ENCODE measurements at places on chromosomes 6 and 20. TPM values are rescaled to one million over a fixed set of nuclear protein-coding genes. Genes with fewer than 3 reads are reported as not detected.

DNA sequence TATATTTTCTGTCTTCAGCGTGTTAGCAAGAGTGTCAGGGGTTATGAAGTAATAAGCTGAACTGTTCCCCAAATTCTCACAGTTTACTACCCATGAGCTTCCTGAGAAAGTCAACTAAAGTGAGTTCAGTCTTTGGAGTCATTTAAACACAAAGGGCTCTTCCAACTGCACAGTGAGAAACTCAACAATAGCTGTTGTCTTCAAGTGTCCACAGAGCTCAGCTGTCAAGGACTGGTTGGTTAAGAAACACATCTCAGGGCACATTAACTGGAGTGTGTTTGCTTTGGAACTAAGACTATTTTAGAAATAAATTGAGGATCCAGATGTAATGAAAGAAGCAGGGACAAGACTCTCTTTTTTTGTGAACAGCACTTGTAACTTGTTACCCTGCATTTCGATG lies 241.4 kb upstream of the SOX4 start:
- DNase-seq: no peak

DNA sequence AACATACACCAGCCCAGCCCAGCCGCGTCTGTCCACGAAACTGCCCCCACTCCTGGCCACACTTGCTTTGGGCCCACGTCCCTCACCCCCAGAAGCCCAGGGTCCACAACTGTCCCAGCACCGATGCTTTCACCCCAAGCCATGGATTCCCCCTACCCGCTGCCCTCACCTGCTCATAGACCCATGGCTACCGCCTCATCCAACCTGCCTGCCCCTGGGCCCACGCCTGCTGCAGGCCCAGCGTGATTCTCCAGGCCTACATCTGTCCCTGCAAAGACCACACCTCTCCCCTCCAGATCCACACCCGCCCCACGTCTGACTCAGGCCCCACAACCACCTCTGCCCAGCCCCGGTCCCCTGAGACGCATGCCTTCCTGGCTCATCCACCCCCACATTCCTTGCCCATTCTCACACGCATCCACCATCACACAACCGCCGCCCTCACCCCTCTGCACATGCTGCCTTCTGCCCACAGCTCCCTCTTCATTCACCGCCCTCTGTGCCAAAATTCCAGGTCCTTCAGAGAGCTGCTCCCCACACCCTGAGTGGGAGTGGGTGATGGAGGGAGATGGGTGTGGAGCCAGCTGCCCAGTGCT lies 86.7 kb downstream of the GRM4 start:
- DNase-seq: no peak

DNA sequence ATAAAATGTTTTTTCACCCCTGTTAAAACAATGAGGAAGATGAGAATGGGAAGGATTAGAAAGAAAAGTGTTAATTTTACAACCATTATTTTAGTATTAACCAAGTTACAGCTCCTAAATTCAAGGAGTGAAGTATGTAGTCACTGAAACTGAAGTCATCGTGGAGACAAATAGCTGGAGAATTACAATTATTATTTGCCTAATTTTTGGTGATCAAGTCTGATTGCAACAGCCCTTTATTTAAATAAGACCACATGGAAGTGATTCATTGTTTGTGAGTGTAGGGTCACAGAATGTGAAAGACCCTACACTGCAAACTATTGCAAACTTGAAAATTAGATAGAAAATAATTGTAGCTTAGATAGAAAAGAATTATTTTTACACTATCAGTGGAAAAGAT lies 292.4 kb downstream of the CENPW start:
- DNase-seq: no peak

DNA sequence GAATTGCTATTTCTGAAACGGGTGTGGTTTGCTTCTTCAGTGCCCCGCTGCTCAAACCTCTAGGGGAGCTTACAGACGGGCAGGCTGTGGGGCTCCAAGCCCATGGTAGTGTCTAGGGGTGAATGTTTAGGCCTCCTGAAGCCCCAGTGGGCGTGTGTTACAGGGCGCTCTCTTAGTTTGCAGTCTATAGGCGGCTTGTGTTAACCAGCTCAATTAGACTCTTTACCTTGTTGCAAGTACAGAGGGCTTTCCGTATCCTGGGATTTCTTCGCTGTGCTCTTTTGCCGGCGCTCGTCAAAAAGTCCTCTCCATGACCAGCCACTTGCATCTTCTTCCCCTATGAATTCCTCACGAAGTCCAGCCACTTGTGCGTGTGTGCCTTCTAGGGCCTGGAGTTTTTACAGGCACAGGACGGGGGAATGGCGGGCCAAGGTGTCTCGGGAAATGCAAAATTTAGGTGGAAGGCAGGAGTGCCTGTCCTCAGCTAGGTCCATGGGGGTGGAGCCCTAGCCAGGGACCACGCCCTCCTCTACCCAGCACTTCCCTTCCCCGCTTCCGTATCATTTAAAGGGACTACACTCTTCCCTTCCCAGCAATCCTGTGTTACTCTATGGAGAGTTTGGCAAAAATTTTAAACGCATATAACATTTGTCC lies 94.5 kb downstream of the HTR1B start:
- DNase-seq: no peak

The HAO1 gene
- not detected for total RNA-seq

DNA sequence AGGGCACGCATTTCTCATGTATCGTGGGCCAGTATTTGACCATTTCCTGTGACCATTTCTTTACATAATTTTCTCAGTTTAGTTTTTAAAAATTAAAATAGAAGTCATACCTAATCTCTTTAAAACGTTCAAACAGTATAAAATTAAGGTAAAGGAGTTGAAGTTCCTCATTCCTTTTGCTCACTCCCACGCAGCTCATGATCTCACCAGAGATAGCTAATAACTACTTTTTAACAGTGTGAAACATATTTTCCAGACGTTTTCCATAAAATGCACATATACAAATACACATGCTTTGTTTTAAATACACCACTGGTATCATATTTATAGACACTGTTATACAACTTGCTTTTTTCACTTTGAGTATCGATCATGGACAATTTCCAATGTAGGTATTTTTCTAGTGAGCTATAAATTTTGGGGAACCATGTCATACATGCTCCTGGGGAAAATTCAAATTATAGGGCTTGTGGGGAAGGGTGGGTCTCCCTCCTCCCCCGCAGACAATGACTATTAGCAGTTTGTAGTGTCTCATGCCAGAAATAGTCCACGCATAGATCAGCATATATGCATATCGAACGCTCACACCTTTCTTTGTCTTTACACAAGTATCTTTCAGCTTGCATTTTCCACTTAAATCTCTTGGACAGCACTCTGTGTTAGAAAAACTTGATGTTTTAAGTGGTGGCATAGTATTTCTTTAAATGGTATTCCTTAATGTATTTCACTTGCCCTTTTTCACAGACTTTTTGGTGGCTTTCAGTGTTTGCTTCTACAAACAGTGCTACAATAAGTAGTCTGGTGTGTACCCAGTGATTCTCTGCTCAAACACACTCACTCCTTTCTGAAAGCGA lies 145.5 kb upstream of the ZNF217 start:
- DNase-seq: no peak

DNA sequence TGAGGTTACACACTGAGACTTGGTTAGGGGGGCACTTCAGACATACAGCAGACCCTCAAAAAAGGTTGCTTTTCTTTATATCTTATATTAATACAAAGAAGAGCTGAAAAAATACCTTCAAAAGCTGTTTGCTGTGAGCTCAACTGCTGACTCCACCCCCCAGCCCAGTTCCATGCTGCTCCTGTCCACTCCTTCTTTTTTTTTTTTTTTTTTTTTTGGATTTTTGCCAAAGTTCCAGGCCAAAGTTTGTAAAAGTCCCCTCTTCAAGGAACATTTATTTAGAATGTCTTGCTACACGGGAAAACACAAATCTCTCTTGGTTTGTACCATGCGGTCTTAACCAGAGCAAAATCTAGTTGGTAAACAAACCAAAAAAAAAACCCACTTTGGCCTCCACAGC lies 85.3 kb upstream of the AKAP12 start:
- DNase-seq: no peak

The SIRT5 gene
- 24.4 TPM for total RNA-seq

DNA sequence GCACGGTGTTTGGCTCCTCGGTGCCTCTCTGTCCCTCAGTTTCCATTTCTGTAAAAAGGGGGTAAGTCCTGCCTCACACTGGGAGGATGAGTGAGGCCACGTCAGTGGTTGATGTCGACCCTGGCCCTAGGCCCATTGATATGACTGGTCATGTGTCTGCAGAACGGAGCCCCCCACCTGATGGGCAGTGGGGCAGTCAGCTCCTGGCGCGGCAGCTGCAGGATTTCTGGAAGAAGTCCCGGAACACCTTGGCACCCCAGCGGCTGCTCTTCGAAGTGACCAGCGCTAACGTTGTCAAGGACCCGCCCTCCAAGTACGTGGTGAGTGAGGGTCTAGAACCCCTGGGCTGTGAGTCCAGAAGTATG lies 1.2 kb downstream of the SNX21 start:
- no peak for DNase-seq

DNA sequence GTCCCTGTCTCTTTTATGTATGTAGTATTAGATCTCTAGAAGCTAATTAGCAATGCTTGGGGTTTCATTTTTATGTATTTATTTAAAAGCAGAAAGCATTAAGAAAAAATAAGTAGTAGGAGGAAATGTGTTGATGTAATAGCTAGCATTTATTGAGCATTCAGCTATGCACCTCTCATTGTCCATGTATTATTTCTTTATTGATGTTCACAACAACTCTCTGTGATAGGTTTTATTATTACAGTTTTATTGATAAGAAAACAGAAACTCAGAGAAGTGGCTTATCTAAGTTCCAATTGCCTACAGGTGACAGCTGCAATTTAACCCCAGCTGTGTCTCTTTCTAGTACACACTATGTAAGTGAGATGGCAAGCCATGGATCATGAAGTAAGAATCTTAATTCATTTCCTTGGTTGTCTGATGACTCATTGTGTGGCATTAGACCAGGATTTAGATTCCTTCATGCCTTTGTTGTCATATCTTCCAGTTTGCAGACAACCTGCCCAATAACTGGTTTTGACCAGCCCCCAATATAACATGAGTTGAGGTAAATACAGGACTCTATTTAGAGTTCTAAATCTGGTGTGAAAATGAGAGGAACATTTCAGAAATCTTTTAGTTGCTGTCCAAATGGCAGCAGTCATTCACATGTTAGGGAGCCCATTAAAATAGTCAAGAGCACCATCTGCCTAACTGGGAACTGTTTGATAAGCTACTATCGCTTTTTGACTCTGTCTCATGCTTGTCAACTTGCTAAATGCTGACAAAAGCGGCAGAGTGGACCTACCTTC lies 170.8 kb upstream of the PHACTR1 start:
- no peak for DNase-seq

GRCh38 chr6:116467096-116467495 lies 5.9 kb downstream of the CALHM6 start:
- DNase-seq: no peak

DNA sequence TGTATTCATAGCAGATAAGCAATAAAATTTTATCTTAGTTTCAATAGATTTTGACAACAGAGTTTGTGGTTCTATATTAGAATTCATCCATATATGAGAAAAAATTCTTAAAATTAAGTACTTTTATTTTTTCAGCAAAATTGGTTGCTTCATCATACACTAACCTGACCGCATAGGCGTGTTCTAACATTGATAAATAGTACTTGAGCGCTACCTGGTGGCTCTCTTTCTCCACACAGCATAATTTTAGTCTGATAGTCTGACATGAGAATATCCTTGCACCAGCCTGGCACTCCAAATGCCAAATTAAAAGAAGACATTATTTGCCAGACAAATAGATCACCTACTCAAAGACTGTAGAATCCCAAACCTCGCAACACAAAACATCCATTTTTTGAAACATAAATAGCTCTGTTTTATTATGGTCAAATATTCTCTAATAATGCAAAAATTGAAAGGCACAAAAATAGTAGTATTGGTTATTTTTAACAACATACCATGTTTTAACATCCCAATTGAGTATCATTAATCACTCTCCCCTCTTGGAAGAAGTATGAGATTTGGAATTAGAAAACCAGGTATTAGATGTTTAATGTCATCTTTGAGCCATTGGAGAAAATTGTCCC lies 33.0 kb upstream of the FILIP1 start:
- peak; percentile 56 for DNase-seq

GRCh38 chr6:158869826-158870648 lies 50.9 kb upstream of the EZR start:
- DNase-seq: no peak

GRCh38 chr6:133309579-133309978 lies 68.4 kb downstream of the EYA4 start:
- DNase-seq: no peak

The PGC gene
- total RNA-seq: not detected

GRCh38 chr20:63896264-63897105 lies 1.6 kb downstream of the DNAJC5 start:
- DNase-seq: no peak

GRCh38 chr20:5133998-5134397 lies 7.2 kb downstream of the CDS2 start:
- DNase-seq: no peak

The C6orf52 gene
- total RNA-seq: 1.2 TPM

The C6orf118 gene
- total RNA-seq: not detected

The PPIL6 gene
- total RNA-seq: 1.3 TPM

- no peak for DNase-seq
These were observed 120.0 kb downstream of the GRM4 start for GRCh38 chr6:34025861-34026260.

The EYA2 gene
- not detected for total RNA-seq

DNA sequence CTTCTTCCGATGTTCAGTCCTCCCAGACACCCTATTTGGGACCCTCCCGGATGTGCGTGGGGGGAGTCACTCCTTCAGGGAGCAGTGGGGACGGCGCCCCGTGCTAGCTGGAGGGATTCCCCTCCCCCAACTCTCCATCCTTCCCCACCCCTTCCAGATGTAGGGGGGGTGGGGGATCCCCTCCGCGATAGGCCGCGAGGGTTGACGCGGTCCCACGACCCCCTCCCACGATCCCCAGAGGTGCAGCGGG lies 548 bp downstream of the GNL1 start:
- DNase-seq: no peak

The AIF1 gene
- 23.0 TPM for total RNA-seq

The POPDC3 gene
- not detected for total RNA-seq

All from naive thymus-derived CD8-positive, alpha-beta T cell (primary cell).